Germinal center (tissue), 1 donor: ENCODE measurements at places on chromosomes 11 and 22.

- DNase-seq, result no peak
Observed at GRCh38 chr22:24102366-24103200, 78.7 kb upstream of the SUSD2 start.

DNA sequence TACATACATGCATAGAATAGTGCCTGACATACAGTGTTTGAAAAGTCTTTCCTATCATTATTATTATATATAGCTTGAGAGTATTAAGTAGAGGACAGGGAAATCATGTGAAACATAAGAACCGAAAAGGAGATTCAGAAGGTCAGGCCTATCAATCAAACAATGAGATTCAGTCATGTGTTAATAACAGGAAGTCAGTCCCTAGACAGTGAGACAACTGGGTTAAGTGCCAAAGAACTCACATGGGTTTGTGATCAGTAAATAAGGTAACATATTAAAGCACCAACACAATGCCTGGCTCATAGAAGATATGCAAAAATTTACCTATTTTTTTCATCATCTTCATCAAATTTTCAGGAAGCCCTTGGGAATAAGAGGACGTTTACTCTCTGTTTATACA lies 174.3 kb upstream of the FAT3 start:
- no peak for DNase-seq

GRCh38 chr22:21606775-21607174 lies 23.0 kb downstream of the YDJC start:
- no peak for DNase-seq

DNA sequence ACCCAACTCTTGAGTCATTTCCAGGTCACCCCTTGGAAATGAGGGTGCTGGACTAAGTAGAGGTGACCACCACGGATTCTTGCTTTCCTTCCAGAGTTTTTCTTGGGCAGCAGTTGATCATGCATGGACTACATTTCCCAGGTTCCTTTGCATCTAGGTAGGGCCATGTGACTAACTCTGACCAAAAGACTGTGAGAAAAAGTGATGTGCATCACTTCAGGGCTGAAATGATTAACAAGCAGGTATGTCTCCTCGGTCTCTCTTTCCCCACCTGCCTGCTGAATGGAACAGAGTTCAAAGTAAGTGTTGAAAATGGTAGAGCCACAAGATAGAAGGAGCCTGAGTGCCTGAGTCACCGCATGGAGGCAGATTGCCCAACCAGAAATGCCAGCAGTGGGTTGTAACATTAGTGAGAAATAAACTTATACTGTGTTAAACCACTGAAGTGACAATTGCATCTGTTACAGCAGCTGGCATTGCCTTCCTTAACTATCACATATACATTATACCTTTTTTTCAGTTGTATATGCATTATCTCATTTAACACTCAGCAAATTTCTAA lies 113.5 kb downstream of the MN1 start:
- no peak for DNase-seq

GRCh38 chr11:118007040-118007439 lies 20.8 kb downstream of the IL10RA start:
- no peak for DNase-seq

- peak; percentile 45 for DNase-seq
Observed at GRCh38 chr11:47216121-47216798, 1.5 kb downstream of the DDB2 start.

DNA sequence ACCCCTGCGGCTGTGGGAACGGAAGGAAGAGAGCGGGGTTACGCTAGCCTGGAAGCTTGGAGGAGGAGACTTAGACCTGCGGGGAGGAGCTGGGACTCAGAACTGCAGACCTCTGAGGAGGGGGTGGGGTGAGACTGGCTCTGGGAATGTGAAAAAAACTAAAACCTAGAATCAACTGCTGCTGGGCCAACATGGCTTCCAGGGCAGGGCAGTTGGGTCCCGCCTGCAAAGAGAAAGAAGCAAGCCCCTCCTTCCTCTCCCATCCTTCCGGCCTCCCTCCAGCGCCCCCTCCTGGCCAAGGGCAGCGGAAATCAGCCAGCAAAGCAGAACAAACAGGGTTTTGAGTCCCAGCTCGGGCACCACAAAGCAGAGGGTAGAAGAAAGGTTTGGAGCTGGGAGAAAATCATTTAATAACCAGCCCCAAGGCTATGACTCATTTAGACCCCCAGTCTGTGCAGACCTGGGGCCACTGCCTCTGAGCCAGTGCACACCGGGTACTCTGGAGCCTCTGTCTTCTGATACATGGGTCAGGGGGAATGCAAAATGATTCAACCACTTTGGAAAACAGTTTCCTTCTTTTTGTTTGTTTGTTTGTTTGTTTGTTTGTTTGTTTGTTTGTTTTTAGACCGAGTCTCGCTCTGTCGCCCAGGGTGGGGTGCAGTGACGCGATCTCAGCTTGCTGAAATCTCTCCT lies 7.3 kb upstream of the NCF4 start:
- peak; percentile 86 for DNase-seq

DNA sequence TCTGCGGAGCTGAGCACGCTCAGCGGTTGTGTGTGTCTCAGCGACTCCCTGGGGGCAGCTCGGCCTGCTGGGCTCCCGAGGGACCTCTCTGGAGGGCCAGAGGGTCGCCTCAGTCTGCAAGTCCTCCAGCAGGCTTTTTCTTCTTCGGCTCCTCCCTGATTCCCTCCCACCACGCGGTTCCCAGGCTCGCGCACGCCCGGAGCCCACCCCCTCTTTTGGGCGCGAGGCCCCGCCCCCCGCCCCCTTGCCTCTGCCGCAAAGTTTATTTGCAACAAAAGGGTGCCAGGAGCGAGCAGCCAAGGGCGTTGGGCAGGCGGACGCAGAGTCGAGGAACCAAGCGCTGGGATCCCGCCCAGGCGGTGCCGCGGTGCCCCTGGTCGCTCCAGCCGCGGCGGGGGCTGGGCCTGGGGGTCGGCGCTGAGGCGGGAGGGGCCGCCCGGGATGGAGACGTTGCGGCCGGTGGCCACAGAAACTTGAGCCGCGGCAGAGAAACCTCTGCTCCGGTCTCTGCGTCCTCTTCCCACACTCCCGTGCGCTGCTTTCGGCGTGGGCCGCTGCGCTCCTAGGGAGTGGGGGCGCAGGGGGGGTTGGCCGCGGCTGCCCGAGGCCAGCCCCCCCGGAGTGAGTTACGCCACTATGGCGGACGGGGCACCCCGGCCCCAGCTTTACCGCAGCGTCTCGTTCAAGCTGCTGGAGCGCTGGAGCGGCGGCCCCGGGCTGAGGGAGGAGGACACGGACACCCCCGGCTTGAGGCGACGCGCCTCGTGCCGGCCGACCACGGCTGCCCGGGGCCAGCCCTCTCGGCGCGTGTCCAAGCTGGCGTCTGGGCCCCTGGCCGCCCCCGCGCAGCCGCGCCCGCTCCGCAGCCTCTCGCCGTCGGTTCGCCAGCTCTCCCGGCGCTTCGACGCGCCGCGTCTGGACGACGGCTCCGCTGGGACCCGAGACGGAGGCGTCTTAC lies at the start of gene ARHGEF17:
TSS of gene ARHGEF17 (plus strand) at position 274 of the 958 bp plus-strand sequence. CDS start at position 637, 363 bp downstream.
- peak; percentile 65 for DNase-seq

DNA sequence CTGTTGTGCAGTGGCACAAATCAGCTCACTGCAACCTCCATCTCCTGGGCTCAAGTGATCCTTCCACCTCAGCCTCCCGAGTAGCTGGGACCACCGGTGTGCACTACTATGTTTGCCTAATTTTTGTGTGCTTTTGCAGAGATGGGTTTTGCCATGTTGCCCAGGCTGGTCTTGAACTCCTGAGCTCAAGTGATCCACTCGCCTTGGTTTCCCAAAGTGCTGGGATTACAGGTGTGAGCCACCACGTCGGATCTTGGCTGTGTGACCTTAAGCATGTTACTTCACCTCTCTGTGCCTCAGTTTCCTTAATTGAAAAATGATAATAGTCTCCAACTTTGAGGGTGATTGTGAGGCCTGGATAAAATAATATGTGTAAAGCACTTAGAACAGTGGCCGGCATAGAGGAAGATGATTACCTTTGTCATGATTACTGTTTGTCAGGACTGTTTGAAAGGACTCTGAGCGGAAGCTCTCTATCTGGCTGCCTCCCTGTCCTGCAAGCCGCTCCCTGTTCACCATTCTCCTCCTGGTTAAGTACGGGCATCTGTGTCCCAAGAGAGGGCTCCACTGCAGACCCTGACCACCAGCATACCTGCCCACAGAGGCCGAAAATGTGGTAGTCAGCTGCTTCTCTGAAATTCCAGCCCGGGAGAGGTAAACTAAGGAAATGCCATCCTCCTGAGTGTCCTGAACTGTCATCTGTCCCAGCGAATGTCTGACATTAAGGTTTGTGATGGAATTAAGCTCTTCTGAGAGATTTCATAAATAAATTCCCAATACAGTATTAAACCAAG lies 73.6 kb downstream of the MICAL2 start:
- DNase-seq, result no peak

DNA sequence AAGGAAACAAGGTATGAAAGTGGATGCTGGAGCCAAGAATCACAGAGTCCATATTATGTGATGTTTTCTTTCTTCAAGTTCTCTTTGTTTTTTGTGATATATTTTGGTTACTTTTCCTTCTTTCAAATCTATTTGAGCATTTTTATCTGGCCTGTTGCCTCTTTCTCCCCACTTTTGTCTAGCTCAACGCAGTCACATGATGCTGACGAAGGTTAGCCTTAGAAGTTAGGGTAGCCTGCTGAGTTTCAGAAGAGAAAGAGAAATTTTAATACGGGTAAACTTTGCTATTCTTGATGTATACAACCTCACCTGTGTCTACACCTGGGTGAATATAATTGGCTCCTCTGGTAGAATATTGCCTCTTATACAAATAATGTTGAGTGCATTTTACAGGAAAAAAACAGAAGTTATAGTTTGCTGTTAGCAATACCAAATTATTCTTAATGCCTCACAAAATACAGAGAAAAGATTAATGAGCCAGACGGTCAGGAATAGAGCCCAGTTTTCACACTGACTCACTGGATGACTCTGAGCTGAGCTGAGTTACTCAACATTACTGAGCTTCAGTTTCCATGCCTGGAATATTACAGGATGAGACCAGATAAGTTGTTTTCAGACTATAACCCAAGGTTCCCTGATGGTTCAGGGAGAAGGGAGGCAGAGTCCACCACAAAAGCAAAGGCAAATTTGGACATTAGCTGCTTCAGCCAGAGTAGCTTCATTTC lies 161.6 kb upstream of the BDNF start:
- no peak for DNase-seq

DNA sequence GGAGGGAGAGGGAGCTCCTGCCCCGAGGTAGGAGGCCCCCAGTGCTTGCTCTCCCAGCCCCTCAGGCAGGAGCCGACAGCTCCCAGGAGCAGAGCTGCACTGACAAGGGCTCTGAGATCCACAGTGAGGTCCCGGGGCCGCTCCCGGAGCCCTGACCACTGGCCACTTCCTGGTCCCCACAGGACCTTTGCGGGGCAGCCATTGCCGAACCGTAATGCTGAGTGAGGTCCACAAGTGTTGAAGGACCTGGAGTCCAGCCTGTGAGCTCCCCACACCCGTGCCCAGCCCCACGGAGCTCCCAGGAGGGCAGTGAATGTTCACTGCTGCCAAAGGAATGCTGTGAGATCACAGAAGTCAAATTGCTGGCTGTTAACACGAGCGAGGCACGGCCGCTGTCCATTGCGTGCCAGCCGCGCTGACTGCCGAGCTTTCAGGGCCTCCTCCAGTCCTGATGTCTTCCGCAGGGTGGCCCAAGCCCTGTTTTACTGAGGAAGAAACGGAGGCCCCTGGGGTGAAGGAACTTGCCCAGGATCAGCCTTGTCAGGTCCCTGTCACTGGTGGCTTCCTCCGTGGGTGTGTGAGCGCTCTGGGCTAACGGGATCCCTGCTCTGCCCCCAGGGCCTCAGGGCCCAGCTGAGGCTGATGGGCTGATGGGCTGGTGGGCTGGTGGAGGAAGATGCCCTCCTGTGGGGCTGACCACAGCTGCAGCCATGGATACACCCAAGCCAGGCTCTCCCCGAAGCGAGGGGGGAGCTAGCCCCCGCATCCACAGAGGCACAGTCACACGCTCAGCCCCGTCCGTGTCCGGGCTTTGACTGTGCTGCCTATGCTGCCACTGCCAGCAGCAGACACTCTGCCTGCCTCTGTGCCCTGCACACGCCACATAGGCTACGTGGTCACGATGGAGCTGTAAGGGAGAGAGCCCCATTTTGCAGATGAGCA lies 70.8 kb downstream of the WNT7B start:
- no peak for DNase-seq

- DNase-seq, result no peak
Observed at GRCh38 chr11:106608677-106609076, 409.6 kb downstream of the GUCY1A2 start.

DNA sequence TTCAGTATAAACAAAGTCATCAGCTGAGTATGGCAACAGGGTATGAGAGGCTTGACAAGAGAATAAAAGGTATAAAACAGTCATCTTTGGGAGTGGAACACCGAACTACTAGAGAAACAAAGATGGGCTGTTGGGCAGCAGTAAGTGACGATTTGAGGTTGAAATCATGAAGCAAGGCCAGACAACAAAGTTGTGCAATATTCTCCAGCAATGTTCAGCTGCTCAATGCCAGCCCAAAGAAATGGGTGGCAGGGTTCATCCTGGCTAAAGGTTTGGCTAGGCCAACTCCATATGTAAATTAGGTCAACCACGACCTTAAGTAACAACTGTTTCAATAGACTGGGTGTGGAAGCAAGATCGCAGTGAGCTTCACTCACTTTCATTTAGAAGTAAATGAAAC lies 6.2 kb downstream of the APIP start:
- DNase-seq, result no peak

GRCh38 chr22:28989484-28989883 lies 72.1 kb downstream of the C22orf31 start:
- DNase-seq, result no peak

- no peak for DNase-seq
Observed at GRCh38 chr11:10503777-10504480, 37.1 kb downstream of the RNF141 start.

GRCh38 chr11:58654908-58655296 lies 32.4 kb downstream of the CNTF start:
- no peak for DNase-seq

DNA sequence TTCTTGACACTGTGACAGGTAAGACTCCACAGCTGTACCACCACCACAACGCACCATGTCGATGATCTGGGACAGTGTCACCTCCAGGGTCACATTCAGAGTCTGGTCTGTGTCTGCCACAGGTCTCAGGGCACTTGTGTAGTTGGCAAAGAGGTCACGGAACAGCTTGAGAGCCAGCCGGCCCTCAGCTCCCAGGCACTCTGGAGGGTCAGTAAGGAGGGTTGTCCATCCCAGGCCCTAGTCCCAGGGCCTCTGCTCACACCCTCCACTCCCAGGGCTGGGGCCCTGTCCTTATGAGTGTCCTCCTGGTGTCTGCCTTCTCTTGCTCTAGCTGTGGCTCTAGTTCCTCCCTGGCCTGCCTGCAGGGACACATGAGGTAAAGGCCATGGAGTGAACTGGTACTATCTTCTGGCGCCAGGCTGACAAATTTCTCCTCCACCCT lies 1.4 kb downstream of the CHRNA10 start:
- no peak for DNase-seq

- DNase-seq, result no peak
Observed at GRCh38 chr11:2536440-2536989, 91.7 kb downstream of the KCNQ1 start.

GRCh38 chr22:49026494-49027367 lies 800.9 kb downstream of the BRD1 start:
- DNase-seq, result no peak

GRCh38 chr22:38298312-38299005 lies 18.8 kb downstream of the CSNK1E start:
- peak; percentile 37 for DNase-seq
